ENCODE measurements at places on chromosomes 16 and 17.

DNA sequence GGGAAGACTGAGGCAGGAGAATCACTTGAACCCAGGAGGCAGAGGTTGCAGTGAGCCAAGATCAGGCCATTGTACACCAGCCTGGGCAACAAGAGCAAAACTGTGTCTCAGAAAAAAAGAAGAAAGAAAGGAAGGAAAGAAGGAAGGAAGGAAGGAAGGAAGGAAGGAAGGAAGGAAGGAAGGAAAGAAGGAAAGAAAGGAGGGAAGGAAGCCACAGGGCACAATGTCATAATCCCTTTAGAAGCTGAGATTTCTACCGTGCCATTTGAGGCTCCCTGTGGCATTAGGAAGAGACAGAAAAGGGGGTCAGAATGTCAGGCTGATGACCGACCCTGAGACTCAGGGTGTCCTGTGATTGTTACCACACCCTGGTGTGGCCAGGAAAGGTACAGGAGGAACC lies 6.6 kb downstream of the GNGT2 start:
- no peak for DNase-seq

GRCh38 chr16:4679850-4680636 lies 13.3 kb upstream of the NUDT16L1 start:
- DNase-seq = peak; percentile 97

DNA sequence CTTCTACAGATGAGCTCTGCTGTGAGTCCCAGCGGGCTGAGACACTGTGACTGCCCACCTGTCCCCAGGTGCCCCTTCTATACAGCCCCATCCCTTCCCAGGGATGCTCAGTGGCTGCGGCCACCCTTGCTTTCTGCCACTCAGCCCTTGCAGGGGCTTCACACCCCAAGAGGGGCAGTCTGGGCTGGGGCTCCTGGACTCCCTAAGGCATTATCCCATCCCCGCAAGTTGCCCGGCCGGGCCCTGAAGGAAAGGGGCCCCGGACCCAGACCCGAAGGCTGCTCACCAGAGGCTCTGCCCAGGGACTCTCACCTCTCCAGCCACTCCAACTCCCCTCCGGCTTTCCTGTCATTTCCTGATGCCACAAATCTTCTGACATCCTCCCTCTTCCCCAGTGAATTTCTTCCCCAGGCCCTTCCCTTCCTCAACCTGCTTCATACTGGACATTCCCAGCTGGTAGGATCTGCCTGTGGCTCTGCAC lies 88.5 kb upstream of the TOB1 start:
- DNase-seq = no peak

- DNase-seq = no peak
Observed at GRCh38 chr16:70788668-70789594, 12.0 kb downstream of the VAC14 start.

- peak; percentile 38 for DNase-seq
Observed at GRCh38 chr17:60231234-60231633, 81.5 kb downstream of the CA4 start.

DNA sequence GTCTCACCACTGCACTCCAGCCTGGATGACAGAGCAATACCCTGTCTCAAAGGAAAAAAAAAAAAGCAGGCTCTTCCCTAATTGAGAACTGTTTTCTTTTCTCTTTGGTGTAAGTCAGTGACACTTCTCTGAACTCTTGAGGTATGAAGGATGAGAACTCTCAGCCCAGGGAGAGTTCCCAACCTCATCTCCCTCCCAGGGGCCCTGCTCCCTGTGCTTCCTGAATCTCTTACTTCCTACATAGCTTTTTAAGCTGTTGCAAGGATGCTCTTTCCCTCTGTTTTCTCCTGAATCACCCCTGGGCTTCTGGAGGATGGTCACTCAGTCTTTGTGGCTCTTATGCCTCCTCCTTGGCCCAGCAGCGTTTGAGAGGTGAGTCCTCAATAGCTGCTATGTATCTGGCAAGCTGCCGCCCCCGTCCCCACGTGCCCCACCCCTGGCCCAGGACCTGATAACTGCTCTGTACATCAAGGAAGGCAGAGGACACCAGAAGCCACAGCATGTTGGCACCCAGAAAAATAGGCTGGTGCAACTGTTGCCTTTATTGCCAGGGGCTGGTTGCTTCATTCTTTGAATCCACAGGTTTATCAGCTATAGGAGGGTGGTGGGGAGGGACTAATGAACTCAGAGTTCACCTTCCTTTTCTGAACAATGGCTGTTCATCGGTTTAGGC lies 24.0 kb downstream of the IGF2BP1 start:
- DNase-seq = no peak

- peak; percentile 95 for DNase-seq
Observed at GRCh38 chr17:81422776-81423697, 27.8 kb downstream of the BAHCC1 start.

- no peak for DNase-seq
Observed at GRCh38 chr16:19598805-19599510, 43.5 kb downstream of the VPS35L start.

Data from epithelial cell of esophagus (primary cell).